ENCODE measurements at places on chromosomes 12 and 14.

DNA sequence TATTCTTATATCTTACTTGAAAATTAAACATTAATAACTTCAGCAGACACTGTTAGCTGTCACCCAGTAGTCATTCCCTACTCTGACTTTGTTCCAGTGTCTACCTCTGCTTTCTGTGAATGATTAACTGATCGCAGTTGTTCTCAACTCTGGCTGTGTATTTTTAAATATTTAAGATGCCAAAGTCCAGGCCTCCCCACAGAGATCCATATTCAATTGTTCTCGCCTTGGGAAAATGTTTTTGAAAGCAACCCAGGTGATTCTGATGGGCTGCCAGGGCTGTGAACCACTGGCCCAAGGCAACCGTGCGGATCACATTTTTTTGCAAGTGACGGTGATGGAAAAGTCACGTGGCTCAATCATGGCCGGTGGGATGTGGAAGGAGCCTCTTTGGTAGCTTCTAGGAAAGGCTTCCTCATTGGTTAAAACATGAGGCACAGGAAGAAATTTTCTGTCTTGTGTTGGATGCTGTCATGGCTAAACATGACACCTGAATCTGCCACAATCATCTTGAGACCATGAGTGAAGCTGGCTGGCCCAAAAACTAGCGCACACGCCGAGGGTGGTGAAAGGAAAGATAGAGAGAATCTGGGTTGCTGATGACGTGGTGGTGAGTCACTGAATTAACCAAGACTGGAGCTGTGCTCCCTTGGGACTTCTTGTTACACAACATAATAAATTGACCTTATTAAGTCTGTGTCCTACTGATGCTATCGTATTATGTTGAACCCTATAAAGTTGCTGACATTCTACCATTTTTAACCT is 37.2 kb downstream of the RDH12 start:
- no peak for DNase-seq

DNA sequence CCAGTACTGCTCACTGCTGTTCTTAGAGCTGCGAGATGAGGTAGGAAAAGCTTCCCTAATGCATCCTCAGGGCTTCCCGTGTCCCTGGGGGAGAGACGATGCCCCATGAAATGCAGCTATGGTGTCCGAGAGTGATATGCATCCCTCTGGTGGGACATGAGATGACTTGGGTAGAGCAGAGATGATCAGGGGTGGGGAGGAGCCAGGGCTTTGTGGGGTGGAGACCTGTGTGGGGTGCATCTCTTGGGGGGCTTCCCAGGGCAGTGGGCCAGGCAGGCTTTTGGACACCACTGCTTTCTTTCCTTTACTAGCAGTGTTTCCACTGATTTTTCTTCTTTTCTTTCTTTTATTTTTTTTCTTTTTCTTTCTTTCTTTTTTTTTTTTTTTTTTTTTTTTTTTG is 147.3 kb downstream of the ADGRD1 start:
- DNase-seq, result no peak

GRCh38 chr14:44988694-44989093 is 26.7 kb downstream of the TOGARAM1 start:
- peak; percentile 14 for DNase-seq

DNA sequence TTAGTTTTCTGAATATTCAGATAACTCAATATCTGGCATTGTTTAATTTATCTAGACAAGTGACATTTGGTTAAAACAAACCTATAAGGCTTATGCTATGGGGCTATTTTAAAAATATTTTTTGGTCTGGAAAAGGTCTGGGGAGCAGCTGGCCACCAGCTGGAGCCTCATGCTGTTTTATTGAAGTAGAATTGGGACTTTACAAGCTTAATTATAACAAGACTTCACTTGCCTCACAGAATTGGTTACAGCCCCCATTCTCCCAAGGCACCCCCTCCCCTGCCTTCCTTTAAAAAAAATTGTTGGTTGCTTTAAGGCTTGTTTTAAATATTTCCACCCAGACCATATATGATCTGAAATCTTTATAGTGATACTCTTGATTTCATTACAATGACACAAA is 453.9 kb downstream of the ADAMTS20 start:
- DNase-seq, result no peak
